ENCODE measurements at places on chromosomes 4 and X.

GRCh38 chrX:112877771-112878173, 37.1 kb upstream of the AMOT start:
- DNase-seq, result no peak

DNA sequence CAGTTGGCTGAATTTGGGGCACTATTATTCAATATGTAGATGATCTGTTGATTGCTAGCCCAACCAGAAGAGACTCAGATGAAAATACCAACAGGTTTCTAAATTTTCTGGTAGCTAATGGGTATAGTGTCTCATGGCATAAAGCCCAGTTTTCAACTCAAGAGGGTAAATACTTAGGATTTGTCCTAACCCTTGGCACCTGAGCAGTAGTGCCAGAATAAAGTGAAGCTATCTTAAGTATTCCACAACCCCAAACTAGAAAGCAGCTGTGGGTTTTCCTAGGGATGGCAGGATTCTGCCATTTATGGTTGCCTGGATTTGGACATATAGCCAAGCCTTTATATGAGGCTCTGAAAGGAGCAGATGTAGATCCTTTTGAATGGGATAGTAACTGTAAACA, 119.0 kb downstream of the AGTR2 start:
- no peak for DNase-seq

GRCh38 chr4:33802578-33802977, 2441.7 kb downstream of the ARAP2 start:
- DNase-seq, result no peak

- DNase-seq, result peak; percentile 2
Measured at GRCh38 chrX:35380808-35381700, 417.1 kb upstream of the MAGEB16 start.

- no peak for DNase-seq
Measured at GRCh38 chr4:177251237-177251636, 58.4 kb upstream of the NEIL3 start.

DNA sequence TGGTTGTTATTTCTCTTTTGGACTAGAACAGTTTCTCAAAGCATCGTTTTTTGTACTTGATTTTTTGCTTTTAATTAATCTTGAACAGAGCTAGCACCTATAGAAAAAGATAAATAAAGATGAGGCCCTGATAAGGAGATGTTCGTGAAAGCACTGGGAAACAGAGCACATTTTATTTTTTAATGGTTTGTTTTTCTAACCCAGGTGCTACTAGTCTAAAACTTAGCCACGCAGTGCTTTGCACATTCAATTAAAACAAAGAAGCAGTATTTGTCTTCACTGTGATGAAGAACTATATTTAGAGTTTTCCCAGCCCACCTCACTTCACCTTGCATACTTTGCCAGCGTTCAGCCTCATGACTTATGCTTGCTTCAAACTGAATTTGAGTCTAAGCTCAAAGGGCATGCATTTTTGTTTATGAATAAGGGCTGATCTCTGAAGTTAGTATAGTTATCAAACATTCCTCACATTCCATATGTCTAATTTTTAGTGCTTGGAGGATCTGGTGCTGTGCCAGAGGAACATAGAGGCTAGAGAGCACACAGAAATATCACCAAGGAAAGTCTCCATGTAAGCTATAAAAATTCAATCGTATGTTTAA, 76.7 kb downstream of the WWC2 start:
- no peak for DNase-seq

DNA sequence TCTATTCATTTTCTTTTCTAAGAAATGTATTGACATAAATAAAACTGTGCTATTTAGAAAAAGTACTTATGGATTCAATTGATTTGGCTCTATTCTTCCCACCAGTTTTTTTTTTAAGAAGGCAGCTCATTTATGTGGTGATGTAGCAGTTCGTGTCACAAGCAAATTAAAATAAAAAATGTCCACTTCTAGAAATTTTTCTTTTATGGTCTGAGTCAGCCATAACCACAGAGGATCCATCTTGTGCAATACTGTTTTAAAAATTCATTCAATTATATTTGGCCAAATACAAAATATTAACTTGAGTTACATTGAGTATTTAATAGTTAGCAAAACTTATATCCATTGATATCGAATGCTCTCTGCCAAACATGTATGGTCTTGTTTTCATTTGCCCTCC, 207.9 kb upstream of the FAT1 start:
- DNase-seq, result no peak

GRCh38 chr4:127344071-127344470, 288.7 kb upstream of the INTU start:
- no peak for DNase-seq

DNA sequence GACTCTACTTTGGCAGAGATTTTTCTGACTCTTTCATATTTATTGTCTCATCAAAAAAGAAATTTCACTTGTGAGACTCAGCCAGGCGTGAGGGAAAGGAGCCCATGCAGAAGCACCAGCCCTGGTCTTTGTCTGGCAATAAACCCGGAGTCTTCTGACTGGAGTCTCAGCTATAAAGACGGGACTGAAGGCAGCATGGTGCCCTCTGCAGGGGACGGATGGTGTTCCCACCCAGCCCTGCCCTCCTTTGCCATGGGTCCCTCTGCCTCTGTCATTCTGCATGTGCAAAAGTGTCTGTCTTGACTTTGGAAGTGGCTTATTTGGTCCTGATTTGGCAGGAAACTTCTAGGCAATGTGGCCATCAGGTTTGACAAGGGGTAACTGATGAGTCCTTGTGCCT, 14.2 kb downstream of the ZNF185 start:
- no peak for DNase-seq

- no peak for DNase-seq
Measured at GRCh38 chr4:1572010-1572385, 112.1 kb downstream of the FAM53A start.

GRCh38 chr4:41430792-41431191, 107.2 kb upstream of the LIMCH1 start:
- DNase-seq, result no peak

GRCh38 chr4:172982151-172982590, 186.4 kb upstream of the GALNT7 start:
- no peak for DNase-seq

DNA sequence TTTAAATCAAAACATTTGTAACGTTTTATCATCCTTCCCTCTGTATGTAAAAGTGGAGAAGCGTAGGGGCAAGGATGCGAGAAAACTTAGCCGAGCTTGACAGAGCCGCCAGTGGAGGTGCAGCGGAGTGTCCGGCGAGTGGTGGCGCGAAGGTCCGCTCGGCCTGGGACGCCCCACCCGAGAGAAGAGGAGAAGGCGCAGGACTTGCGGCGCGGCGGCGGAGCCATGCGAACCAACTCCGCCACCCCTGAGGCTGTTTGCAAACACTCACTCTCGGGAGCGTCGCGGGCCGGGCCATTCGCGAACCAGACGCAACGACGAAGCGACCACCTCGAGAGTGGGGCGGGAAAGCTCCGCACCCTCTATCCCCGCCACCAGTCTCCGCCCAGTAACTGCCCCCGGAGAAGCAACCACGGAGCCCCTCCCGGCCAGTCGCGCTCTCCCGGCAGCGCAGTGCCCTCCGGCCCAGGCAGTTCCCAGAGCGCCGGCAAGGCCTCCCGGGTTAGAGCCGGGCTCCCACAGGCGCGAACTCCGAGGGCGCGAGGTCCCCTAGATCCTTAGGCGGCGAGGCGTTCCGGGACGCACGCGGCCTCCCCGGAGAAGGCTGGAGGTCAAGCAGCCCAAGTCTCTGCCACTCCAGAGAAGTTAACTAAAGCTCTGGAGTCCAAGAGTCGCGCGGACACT, 2.3 kb upstream of the MAB21L2 start:
- DNase-seq, result no peak

- DNase-seq, result no peak
Measured at GRCh38 chrX:37786624-37787422, 7.0 kb downstream of the CYBB start.

DNA sequence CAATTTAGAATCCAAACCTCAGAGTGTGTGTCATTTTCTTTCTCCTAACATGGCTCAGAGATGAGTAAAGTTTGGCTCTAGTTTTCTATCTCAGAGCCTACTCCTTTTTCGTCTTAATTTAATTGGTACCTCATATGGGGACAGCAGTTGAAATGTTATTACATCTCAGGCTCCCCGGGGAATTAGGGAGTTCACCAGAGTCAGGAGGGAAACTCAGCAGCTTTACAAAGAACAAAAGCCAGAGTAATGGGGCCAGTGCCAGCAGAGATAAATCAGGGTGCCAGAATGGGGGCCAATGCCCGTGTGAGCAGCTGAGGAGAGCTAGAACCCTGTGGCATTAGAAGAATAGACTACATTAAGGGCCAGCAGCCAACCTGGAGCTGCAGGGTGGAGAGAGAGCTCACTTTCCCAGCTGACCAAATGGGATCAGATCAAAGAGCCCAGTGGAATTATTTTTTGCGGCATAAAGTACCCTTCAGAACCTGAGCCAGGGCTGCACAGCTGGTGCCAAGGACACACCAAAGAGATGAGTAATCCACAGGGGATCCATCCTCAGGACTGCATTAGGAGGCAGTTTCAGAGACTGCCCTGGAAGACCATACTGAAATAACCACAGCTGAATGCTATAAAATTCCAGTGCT, 207.1 kb upstream of the DKK2 start:
- DNase-seq, result no peak

DNA sequence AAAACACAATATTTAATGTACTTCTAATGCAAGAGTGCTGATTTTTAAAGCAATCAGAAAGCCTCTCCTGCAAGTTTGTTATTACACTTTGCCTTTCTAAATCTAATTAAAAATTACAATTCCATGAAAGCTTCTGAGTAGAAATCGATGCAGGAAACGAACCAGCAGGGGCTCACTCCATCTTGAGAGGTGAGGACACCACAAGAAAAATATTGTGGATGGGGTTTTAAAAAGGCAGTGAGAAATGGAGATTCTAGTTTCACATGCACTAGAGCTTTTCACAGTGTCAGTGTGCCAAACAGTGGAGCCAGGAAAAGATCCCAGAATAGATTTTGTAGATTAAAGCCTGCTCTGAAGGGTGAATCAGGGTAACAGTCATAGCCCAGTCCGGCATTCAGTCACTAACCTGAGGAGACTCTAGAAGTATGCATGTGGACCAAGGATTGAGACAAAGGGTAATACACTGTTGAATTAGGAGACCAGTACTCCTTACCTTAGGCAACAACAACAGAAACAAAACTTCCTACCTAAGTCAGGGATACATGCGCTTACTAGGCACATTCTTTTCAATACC, 362.3 kb downstream of the NAF1 start:
- DNase-seq, result no peak

DNA sequence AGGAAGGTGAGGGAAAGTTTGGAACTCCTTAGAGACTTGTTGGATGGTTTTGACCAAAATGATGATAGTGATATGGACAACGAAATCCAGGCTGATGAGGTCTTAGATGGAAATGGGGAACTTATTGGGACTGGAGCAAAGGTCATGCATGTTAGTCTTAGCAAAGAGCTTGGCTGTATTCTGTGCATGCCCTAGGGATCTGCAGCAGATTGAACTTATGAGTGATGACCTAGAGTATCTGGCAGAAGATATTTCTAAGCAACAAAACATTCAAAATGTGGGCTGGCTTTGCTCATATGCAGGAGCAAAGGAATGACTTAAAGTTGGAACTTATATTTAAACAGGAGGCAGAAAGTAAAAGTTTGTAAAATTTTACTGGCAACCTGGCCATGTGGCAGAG, 489.3 kb upstream of the DIPK2B start:
- no peak for DNase-seq

- no peak for DNase-seq
Measured at GRCh38 chrX:65596270-65597034, 61.9 kb upstream of the LAS1L start.

- no peak for DNase-seq
Measured at GRCh38 chr4:1651609-1652008, 32.5 kb downstream of the FAM53A start.

DNA sequence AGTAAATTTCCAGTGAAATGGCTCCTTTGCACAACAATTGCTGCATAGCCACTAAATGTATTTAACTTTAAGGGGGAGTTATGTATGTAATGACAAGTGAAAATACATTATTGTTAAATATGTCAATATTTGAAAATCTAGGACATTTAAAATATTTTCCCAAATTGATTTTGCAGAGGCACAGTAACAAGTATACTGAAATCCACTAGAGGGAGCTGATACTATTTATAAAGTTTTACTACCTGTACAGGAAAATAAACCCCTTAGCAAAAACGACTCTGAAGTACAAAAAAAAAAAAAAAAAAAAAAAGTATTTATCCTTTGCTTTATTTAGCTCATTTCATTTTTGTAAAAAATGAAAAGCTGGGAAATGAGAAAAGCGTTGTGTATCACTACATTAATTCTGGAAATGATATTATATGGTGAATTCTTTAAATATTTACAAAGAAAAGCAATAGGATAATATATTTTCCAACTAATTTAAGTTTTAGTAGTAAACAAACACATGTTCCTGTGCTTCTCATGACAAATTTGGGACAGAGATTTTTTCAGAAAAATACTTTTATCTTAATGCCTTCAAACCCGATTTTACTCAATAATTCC, 727.7 kb downstream of the DMD start:
- DNase-seq, result peak; percentile 1

- no peak for DNase-seq
Measured at GRCh38 chr4:112007391-112007790, 137.9 kb upstream of the FAM241A start.

- DNase-seq, result no peak
Measured at GRCh38 chrX:101357166-101357795, 8.7 kb upstream of the TIMM8A start.

DNA sequence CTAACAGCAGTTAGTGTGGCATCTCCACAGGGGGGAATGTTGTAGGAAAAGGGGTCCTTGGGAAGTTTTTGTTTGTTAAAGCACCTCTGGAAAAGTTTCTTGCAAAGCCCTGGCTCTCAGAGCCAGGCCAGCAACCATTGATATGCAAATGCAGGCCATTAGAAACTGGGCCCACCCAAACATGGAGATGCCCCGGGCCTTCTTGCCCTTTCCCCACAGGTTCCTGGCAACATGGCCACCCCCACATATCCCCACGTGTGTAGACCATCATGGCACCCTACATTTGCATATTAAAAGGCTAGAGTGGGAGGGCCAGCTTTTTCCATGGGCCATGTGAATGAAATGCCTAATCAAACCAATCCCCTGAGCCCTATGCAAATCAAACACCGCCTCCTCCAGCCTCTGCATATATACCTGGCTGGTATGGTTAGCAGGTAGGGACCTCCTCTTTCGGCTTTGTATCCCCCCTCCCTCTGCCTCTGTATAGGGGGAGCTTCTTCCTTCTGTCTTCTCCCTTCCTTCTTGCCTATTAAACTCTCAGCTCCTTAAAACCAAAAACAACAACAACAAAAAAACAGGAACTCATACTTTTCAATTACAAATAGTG, 44.0 kb upstream of the ZCCHC13 start:
- no peak for DNase-seq

- DNase-seq, result no peak
Measured at GRCh38 chr4:79689740-79690139, 281.7 kb upstream of the GK2 start.
